ENCODE measurements at places on chromosomes 7 and 10.

DNA sequence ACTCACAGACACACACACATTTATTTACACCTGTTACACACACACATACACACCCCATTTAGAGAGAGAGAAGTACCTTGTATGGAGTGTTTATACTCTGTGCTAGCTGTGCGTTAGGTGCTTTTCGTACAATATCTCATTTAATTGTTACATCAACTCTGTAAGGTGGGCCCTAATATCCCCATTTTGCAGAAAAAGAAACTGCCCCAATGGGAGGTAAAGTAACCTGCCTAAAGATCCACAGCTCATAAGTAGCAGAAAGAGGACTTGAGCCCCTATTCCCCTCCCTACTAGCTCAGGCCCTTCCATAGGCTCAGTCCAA, 23.8 kb upstream of the RBM20 start:
- no peak for DNase-seq

- no peak for DNase-seq
These were observed 14.8 kb downstream of the GPAM start for GRCh38 chr10:112168733-112169132.

GRCh38 chr10:99526861-99527504, 5.8 kb upstream of the NKX2-3 start:
- DNase-seq = no peak

- no peak for DNase-seq
These were observed 312.1 kb downstream of the PRKG1 start for GRCh38 chr10:51386248-51386885.

- DNase-seq = no peak
These were observed 9.3 kb downstream of the UCN3 start for GRCh38 chr10:5373891-5374611.

DNA sequence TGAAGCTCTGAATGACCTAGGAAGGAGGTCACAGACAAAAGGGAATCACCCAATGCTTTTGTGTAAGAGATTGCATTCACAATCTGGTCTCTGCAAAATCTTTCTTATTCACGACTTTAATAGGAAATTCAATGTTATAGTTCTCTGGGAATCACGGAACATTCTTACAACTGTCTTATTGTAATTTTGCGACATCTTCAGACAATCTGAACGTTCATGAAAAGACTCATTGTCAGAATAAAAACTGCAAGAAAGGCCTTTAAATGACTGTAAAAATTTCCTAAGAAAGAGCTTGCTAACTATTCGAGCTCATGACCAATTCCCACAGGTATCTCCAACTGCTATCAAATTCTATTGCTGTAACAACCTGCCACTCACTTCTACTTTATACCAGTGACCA, 130.7 kb downstream of the DGKI start:
- DNase-seq = no peak

- peak; percentile 15 for DNase-seq
These were observed 286.8 kb downstream of the ADK start for GRCh38 chr10:74437822-74438221.

DNA sequence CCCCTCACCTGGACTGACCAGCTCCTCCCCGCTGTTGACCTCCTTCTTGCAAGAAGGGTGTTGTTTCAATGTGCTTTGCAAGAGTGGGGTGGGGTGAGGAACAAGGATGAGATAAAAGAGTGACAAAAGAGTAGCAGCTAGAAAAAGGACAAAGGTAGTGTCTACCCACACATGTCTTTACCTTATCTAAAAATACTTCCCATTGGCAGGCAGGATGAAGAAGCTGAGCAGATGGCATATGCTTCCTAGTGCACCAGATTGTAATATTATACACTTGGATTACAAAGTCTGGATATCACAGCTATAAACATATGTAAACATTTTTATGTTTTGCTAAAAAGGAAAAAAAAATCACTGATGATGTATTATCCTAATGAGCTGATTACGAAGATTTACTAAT, 34.5 kb downstream of the CHN2 start:
- DNase-seq = no peak

DNA sequence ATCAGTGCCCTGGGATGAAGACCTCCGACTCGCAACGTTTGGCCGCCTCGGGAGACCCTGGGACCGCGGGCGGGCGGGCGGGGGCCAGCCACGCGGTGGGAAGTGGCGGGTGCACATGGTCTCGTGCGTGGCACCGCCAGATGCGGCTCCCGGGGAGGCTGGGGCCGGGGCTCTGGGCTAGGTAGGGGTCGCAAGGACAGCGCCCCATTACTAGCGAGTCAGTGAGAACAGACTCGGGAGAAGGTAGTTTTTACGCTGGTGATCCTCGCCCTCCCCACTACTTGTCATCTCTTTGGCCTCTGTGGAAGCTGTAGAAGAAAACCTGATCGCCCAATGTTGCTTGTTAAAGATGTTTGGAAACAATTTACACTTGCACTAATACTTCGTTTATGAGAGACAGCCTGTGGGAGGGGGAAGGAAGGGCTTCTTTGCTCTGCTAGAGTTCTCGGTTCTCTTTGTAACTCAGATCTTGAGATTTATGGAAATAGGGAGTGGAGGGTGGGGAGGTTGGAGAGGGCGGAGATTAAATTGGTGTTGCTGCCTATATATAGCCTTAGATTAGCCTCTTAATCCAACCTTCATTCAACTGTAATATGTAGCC, 591 bp downstream of the BZW2 start:
- DNase-seq = no peak

DNA sequence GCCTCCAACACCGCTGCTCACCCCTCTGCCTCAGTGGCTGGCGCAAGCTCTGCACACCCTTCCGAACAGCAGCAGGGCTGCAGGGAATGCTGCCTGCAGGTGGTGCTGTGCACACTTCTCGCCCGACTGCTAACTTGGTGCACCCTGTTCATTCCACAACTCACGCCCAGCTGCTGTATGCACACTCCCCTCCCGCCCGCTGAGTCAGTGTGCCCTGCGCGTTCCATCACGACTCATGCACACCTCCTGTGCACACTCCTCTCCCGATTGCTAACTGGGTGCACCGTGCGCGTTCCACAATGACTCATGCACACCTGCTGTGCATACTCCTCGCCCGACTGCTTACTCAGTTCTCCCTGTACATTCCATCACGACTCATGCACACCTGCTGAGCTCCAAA, 21.5 kb downstream of the ADARB2 start:
- DNase-seq = no peak

DNA sequence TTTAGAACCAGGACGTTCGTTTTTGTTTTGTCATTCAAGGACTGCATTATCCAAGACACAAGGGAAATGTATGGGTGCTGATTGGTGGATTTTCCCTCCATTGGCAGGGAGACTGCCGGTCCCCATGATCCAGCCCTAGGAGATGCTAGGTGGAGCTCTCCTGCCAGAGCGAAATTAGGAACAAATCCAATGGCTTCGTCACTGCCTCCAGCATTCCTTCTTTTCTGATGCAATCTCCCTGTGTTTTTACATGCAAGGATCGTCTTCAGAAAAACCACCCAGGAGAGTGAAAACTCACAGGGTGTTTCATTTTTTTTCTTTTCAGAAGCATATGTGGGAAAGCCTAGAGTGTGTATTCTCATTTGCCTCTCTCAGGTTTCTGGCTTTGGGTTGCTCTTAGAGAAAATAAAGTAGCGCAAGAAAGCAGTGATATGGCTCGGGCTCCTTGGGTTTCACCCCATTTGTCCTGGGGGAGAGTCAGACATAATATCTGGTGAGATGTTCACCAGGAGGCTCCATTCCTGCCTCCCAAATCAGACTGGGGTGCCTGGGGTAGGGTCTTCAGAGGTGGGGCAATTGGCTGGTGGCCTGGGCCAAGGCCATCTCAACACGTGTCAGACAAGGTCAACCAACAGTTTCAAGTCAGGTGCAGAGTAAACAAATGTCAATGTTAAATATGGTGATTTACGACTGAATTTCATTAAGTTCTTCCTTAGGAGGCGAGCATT, 450.9 kb upstream of the MKI67 start:
- no peak for DNase-seq

DNA sequence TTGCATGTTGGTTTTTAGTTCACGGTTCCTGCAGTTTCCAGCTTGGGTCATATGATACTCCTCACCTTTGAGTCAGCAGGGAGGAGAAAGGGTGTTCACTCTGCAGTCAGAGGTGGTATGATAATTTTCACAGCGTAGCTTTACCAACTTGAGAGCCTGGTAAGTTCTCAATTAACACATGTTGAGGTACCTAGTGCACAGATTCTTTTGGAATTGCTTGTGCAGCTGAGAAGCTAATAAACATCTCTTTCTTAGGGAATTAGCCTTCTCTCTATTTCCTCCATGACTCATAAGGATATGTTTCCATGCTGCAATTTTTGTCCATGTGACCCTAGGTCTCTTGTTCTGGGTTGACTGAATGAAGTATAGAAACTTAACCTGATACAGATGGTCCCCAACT, 166.6 kb downstream of the KIF20B start:
- no peak for DNase-seq

GRCh38 chr7:43838201-43838658, 31.1 kb downstream of the MRPS24 start:
- no peak for DNase-seq

DNA sequence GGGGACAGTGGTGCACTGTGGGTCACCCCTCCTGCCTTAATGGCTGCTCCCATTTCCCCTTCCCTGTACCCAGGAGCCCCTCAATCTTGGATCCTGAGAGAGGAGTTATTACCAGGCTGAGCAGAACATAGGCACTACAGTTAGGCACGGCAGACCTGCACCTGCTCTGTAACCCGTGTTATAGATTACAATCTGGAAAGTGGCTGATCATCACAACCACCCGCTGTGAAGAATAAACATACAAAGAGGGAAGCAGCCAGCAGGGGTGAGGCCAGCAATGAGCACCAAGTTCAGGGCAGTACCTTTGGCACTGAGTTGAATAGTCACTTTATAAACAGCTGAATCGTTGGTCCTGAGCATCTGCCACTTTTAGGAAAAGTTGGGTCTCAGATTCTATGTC, 1.7 kb downstream of the CDHR1 start:
- DNase-seq = no peak

All from AG04450 (cell line).